Activated T-helper 2 cell treated with anti-CD3 and anti-CD28 coated beads, Interferon-gamma antibody, Interleukin-2, Interleukin-4, amounts not matched to agents 10 μg/mL and 5 μg/mL and 100 μg/mL, durations not matched to agents 14 hours and 24 hours and 36 hours (primary cell): ENCODE measurements at places on chromosomes 16 and 17. TPM values are rescaled to one million over a fixed set of nuclear protein-coding genes. Genes with fewer than 3 reads are reported as not detected.
A peak's percentile ranks its signal among the peaks of the same experiment; 100 is the strongest.

- no peak for DNase-seq
These were observed 12.4 kb downstream of the CCDC43 start for GRCh38 chr17:44677136-44677535.

- no peak for DNase-seq
These were observed 11.4 kb downstream of the ACSF3 start for GRCh38 chr16:89104930-89105571.

- DNase-seq = no peak
These were observed 8.7 kb upstream of the ZNF594 start for GRCh38 chr17:5200360-5200759.

- no peak for DNase-seq
These were observed 111.9 kb downstream of the CDH13 start for GRCh38 chr16:82738699-82739098.

- DNase-seq = peak; percentile 24
These were observed 797 bp downstream of the PRCD start for GRCh38 chr17:76540381-76541300.

DNA sequence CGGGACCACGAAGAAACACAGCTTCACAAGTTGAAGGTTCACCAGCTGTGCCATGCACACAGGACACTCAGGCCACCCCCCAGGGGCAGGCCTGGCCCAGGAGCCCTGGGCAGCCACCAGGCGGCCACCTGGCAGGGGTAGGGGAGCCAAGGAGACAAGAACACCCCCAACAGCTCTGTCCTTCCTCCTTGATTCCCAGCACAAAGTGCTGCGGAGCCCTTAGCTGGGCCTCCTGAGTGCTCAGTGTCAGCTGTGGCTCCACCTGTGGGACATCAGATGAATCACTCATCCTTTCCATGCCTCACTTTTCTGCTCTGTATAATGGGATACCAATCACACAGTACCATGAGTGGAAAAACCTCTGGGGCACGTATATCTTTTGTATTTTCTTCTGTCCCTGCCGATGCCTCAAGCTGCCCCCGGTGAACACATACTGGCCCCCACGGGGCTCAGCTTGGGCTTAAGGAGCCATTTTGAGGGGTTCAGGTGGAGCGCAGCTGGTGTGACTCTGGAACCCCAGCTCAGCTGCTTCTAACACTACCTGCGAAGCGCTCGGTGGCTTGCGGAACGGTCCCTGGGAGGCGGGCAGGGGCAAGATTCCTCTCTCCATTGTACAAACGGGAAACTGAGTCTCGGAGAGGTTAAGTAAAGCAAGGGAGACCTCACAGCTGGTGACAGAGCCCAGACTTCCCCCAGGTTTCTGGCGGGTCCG lies 12.0 kb downstream of the GALK1 start:
- no peak for DNase-seq

DNA sequence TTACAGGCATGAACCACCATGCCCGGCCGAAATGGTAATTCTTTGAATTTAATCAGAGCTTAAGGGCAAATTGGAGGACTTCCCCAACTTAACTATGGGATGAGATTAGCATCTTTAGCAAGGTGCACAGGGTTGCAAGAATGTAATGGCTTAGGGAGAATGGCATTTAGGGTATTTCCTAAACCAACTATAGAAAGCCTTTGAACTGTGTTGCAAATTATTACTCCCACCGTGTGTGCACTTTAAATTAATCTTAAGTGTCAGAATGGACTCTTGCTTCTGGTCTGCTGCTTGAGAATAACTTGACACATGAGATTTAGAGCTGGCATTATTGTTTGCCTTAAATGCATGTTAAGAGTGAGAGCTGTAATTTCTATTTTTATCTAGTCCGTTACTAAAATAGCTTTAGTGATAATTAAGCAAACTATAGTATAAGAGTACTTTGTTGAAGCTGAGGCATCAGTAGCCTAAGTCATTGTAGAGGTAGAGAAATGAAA lies 59.8 kb downstream of the TUBD1 start:
- DNase-seq = no peak

DNA sequence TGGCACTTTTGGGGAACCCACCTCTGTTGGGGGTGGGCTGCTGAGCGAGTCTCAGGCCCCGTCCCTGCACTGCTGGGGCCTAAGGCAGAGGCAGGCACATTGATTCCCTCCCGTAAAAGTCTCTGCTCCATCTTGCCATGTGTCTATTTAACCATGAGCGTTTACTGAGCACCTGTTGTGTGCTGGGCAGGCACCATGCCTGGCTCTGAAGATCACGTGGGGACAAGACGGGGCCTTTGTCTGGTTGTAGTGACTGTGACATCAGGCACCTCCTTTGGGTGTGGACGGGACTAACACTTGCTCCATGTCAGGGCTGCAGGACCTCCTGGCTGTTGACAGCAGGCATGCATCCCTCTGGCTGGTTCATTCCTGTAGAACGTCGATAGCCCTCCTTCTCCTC lies 204.7 kb upstream of the CIBAR2 start:
- no peak for DNase-seq

DNA sequence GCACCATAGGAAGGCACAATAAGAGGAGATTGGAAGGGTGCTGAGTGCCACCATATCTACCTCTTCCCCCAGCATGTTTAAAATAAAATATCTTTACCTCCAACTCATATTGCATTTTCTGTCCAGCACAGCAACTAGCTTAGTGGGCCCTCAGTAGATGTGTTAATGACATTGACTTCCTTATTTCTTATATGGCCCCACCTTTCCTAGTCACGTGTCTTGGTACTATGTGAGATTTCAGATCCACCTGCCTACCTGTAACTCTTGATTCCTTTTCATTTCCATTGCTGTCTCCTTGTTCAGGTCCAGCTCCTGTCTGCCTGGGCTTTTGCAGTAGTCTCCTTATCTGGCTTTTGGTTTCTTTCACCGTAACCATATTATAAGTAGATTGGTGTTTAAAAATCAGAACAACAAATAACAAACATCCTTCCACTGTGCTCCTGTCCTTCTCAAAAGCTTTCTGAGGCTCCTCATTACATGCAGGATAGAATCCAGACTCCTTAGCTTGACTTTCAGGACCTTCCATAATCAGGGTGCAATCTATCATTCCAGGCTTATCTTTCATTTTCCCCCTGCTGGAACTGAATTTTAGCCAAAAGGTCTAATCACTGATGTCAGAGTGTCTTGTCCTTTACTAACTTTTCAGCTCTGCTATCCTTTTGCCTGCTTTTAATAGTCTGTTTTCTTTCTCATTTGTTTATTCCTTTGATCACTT lies 71.3 kb downstream of the FTO start:
- DNase-seq = no peak

CDK5R1 gene
- total RNA-seq = 10.8 and 12.0 TPM in 2 replicates

RNU2-1 gene
- total RNA-seq = 5,483 and 5,636 TPM in 2 replicates

TMIGD1 gene
- not detected in 2 replicates for total RNA-seq

PRPSAP1 gene
- 48.2 and 49.9 TPM in 2 replicates for total RNA-seq

GRAP gene
- total RNA-seq = 9.4 and 10.9 TPM in 2 replicates

MYL4 gene
- not detected in 2 replicates for total RNA-seq

SHISA9 gene
- total RNA-seq = not detected in 2 replicates
